Dorsolateral prefrontal cortex (tissue), 122 donors: ENCODE measurements at places on chromosomes 16 and 17. TPM values are rescaled to one million over a fixed set of nuclear protein-coding genes. Genes with fewer than 3 reads are reported as not detected.

C17orf78 gene
- total RNA-seq = not detected

DNA sequence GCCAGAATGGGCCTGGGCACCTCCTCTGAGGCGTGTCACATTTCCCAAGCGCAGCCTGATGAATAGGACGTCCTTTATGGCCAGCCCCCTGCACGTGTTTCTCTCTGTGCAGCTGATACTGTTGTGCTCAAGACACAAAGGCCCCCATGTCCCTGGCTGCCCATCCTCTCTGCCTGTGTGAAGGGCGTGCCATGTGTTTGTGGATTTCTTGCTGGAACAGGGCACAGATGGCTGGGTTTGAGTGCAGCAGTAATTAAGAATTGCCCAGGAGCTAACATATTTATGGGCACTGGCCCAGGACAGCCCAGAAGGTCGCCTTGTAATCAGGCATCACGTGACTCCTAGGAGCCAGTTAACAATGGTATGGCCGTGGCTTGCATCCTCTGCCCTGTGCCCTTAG is 181.1 kb downstream of the CCDC182 start:
- no peak for DNase-seq

- no peak for DNase-seq
Measured at GRCh38 chr17:62600805-62601204, 26.7 kb upstream of the MRC2 start.

GRCh38 chr16:82943371-82943770 is 316.6 kb downstream of the CDH13 start:
- no peak for DNase-seq

- DNase-seq = no peak
Measured at GRCh38 chr17:78890498-78890897, 12.5 kb downstream of the CEP295NL start.

AOC2 gene
- 3.1 TPM for total RNA-seq

RTN4RL1 gene
- total RNA-seq = 23.9 TPM

HES7 gene
- total RNA-seq = 1.2 TPM

BRIP1 gene
- total RNA-seq = 1.9 TPM

MED13 gene
- 82.2 TPM for total RNA-seq

NECAB2 gene
- 58.6 TPM for total RNA-seq
